Peyer's patch (tissue), 4 donors: ENCODE measurements at places on chromosomes 7 and 10.

GRCh38 chr7:139767561-139767982 is 10.2 kb downstream of the HIPK2 start:
- DNase-seq: no peak

DNA sequence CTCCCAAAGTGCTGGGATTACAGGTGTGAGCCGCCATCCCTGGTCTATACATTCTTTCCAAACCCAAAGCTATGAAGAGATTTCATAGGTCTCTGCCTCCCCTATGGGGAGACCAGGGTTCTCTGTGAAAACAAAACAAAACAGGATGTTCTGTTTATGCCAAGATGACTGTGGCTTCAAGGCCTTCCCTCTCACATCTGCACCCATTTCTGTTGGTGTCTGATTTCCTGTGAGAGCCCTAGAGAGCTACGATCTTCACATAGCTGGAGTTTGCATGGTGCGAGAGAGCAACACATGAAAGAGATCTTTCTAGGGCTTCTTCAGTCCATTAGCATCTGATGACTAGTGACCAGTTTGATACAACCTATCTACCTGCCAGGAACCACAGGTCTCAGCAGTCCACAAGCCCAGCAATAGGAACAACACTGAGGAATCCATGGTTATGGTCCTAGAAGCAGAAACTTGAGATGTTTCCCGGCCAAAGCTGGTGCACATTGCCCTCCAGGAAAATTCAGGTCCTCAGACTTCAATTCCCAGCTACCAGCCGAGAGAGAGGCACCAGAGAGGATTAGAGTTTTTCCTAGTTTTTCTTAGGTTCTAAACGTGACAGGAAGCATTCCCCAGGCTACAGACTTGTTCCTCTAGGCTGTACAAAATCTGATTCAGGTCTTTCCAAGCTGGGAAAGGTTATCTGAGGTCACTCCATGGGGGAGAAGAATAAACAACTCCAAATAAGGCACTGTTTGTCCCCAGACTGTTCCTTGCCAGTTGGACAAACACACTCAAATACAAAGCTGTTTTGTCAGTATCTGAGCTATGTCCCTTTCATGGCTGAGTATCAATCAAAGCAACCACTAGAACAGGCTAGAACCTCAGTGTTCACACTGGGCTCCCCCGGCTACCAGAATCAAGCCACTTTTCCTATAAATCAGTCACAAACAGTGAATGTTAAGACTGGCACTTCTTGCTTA is 259.7 kb downstream of the CALN1 start:
- no peak for DNase-seq

- no peak for DNase-seq
Measured at GRCh38 chr10:26436848-26437247, 1.3 kb upstream of the APBB1IP start.

DNA sequence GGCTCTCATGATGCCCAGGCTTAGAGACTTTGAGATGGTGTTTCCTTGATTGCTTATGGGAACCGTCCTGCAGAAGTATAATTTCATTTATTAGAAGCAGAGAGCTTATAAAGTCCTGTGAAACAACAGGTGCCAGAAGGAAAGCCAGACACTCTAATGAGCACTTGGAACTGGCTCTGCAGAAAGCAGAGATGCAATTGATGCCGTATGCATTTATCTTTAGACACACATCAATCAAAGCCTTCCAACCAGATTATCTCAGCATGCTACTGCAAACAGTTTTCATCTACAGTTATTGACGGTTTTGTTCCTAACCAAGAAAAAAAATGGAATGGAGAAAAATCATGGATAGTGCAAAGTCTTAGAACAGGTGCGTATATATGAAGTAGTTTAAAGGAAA is 371.7 kb upstream of the PRKCQ start:
- no peak for DNase-seq

DNA sequence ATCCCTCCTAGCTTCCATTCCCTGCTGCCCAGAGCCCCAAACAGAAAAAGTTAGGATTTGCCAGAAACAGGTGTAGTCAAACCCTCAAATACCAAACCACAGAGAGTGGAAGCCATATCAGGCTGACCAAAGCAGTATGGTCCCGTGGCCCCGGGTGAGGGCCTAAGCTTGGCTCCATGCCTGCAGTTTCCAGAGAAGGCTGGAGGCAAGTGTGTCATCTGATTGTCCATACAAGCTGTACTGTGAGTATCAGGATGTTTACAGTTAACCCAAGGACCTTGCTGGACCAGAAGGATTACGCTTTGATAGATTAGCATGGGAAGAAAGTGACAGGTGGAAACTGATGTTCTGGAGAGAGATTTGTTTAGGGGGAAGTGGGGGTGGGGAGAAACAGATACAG is 96.3 kb downstream of the PRKAG2 start:
- no peak for DNase-seq

DNA sequence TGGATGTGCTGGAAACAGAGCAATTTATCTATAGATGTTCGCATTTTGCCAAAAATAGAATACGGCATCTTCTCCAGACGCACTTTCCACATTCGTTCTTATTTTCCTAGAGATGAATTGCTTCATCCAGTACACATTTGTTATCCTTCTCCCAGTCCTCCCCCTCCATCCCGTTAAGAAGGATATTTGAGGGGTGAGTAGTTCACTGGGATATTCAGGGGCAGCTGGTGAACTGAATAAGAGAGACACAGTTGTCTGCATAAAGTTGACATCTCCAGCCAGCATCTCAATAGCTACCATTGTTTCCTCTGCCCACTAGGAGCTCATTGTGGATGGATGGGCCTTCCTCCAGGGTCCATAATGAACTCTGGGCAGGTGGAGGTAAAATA is 456.8 kb upstream of the NRP1 start:
- DNase-seq: no peak

- DNase-seq: no peak
Measured at GRCh38 chr10:21959998-21960397, 43.5 kb downstream of the DNAJC1 start.

DNA sequence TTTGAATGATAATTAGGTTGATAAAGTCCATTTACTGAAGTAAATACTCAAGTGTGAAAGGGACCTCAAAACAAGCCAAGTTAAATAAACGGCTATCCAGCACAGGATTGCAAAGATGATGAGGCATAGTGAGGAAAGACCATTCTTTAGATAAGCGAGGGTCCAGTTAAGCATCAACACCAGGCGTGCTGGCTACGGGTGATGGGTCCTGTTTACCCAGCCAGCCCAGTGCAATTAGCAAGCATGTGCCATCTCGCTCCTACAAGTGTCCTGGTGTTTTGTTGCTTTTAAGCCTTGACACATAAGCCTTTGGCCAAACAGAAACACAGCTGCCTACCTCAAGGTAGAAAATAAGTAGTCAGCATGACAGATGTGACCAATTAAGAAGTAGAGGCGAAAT is 7.1 kb downstream of the NEBL start:
- DNase-seq: no peak

DNA sequence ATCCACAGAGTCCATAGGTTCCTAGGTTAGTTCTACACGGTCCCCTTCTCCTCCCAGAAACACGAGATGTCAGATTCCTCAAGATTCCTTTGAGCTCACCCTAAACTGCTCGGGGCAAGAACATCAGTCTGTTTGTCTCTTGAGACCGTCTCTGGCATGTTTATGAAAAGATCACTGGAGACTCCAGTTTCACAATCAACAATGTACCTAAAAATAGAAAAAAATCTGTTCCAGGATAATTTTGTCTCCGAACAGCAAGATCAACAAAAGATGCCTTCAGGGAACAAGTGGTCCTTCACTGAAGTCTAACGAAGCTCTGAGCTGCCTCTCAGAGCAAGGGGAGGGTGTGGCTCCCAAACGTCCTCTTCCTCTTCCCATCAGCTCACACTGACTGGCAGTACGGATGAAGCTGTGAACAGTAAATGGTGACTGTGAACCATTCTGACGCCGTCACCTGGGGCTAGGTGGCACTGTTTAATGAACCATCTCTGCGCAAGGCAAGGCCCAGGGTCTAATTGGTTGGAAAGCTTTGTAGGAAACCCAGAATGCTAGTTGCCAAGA is 156.2 kb upstream of the LYZL1 start:
- no peak for DNase-seq

GRCh38 chr10:2682491-2682890 is 384.9 kb upstream of the PFKP start:
- no peak for DNase-seq

GRCh38 chr7:346116-346898 is 56.3 kb downstream of the FOXL3 start:
- no peak for DNase-seq

DNA sequence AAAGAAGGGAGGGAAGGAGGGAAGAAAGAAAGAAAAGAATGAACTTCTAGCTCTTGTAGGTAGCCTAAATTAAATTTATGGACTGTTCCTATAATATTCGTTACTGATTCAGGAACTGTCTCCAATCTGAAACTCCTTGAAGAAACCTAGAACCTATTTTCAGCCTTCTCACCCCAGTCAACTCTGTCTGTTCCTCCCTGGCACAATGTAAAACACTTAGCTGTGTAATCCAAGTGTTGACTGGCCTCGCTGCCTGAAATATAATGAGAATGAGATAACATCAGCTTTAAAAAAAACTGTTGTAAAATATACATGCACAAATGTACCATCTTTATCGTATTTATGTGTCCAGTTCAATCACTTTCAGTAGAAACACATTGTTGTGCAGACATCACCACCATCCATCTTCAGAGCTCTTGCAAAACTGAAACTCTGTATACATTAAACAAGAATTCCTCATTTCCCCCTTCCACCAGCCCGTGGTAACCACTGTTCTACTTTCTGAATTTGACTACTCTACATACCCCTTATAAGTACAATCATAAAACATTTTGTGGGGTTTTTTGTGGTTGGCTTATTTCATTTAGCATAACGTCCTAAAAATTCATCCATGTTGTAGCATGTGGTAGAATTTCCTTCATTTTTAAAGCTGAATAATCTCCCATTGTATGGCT is 6.3 kb upstream of the C7orf33 start:
- no peak for DNase-seq

DNA sequence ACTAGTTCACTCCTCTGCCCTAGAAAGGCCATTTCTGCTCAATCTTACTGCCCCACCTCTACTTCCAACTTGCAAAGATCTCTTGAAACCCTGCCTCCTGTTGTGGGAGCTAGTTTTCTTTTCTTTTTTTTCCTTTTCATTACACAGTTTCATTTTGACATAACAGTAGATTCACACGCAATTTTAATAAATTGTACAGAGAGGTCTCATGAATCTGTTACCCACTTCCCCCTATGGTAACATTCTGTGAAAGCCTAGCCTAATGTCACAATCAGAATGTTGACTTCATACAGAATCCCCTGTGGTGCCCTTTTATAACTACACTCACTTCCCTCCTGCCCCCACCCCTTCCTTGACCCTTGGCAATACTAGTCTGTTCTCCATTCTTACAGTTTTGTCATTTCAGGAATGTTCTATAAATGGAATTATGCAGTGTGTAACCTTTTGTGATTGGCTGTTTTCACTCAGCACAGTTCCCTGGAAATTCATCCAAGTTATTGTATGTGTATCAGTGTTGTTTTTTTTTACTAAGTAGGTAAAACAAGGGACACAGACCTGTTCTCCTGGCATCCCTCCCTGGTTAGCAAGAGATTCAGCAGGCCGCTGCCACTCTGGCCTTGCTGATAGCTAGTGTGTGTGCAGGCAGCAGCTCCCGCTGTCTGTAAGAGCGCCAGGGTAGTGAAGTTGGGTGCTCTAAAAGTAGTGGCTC is 21.5 kb downstream of the CHST3 start:
- DNase-seq: no peak

DNA sequence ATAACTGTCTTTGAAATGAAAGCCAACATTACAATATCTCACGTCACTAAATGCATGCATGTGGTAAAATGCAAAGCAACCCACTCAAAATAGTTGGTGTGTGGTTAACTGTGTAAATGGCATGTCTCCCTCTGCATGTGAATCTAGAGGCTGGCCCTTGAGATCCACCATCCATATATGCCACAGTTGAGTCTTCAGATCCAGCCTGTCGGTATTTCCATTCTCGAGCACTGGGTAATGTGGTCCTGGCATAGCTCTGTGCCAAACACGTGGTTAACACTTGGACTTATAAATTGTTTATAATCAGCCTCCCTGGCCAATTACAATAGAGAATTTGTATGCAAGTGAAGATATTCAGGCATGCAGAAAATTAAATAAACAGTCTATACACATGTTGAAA is 90.3 kb downstream of the LYZL1 start:
- no peak for DNase-seq
